Stimulated activated CD4-positive, alpha-beta T cell treated with anti-CD3 and anti-CD28 coated beads, Interleukin-4, amount 100 ng/mL, for 4 hours (primary cell): ENCODE measurements at places on chromosomes 3 and 15.

- DNase-seq, result no peak
Observed at GRCh38 chr3:131608296-131608695, 105.5 kb upstream of the MRPL3 start.

DNA sequence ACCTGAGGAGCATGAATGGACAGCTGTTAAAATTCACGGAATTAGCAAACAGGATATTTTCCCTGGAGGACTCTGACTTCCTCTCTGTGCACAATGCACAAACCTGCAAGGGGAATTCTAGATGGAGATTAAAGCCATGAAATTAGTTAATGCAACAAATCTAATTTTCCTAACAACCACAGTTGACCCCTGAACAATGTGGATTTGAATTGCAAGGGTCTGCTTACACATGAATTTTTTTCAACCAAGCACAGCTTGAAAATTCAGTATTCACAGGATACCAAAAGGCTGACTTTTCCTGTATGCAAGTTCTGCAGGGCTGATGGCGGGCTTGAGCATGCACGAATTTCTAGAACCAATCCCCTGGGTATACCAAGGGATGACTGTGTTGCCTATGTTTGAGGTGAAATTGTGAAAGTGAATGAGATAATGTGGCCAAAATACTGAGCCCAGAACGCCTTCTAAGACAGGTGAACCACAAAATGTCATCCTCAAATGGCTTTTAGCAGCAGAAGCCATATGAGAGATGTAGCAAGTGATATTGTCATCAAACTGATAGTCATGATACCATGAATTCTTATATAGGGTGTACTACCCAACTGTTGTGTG, 52.5 kb downstream of the COL8A1 start:
- DNase-seq, result no peak

DNA sequence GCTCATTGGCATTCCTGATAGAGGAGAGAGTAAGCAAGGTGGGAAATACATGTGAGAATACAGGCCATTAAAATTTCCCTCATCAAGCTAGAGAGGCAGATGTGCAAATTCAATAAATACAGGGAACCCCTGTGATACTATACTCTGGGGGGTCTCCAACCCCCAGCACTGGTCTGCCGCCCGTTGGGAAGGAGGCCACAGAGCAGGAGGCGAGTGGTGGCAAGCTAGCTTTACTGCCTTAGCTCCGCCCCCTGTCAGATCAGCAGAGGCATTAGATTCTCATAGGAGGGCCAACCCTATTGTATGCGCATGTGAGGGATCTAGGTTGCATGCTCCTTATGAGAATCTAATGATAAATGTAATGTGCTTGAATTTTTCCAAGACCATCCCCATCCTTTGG, 97.1 kb upstream of the PLSCR5 start:
- no peak for DNase-seq

- DNase-seq, result no peak
Observed at GRCh38 chr3:25603703-25604102, 61.0 kb downstream of the TOP2B start.

DNA sequence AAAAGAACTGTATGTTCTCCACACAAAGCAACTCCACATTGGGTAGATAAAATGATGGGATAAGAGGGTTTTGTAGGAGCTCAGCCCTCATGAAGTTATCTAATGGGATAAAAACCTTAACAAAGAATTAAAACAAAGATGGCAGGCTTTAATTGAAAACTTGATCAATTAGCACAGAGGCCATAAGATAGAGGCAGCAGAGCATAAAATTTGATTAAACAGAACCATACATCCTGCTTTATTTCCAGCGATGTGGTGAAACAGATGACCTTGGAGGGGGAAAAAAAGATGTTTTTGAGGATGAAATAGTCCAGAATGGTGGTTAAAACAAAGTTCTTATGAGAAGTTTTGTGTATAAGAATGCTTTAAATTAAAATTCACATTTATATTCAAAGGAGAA, 130.9 kb upstream of the ALCAM start:
- no peak for DNase-seq
